ENCODE measurements at places on chromosomes 3 and 15.

DNA sequence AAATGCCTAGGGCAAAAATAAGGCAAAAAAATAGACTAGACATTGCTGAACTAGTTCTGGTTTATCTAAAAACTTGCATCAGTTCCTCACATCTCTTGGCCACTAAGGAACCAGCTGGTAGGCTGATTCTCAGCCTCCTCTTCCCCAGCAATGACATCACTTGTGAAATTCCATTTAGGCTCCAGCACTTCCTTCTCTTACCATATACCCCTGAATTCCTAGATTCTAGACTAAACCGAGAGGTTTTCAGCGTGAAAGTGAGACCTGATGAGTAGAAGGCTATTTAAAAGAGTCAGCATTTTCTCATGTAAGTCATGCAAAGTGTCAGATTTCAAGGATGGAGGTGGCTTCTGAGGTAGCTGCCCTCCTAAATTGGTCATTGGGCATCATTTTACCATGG lies 247.1 kb upstream of the CDIN1 start:
- DNase-seq, result no peak

GRCh38 chr3:169758359-169758994 lies 6.4 kb downstream of the TERC start:
- no peak for DNase-seq

- no peak for DNase-seq
Measured at GRCh38 chr15:33584797-33585196, 274.0 kb downstream of the RYR3 start.

DNA sequence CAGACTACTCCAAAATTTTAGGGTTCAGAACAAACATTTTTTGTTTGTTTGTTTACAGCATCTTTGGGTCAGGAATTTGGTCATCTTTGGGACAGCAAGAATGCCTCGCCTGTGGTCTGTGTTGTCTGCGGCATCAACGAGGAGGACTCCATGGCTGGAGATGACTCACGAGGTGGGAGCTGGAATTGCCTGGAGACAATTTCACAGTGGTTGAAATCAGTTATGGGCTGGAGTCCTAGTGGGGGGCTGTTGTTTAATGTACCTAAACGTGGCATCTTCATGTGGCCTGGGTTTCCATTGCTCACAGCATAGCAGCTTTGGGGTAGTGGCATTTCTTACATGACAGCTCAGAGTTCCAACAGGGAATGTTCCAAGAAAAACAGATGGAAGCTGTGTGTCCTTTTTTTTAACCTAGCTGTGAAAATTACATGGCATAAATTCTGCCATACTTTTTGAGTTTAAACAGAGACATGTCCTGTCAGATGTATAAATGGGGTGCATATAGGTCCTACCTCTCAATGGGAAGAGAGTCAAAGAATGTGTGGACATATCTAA lies 507.3 kb upstream of the CBLB start:
- DNase-seq, result no peak

DNA sequence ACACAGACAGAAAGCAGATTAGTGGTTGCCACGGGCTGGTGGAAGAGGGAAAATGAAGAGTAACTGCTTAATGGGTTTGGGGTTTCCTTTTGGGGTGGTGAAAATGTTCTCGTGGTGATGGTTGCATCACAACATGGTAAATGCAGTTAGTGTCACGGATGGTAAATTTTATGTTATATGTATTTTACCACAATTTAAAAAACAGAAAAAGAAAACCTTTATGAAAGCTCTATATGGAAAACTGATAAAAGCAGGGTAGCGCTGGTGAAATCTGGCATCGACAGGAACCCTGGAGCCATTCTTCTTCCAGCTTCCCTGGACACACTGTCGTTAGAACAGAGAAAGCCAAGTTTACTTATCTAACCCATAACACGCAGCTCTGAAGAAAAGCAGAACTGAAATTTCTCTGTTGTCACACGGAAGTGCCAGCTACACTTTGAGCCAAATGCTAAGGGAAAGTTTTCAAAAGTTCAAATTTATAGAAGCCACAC lies 287.7 kb upstream of the NR2F2 start:
- no peak for DNase-seq

GRCh38 chr3:128577711-128578110 lies 72.9 kb downstream of the RPN1 start:
- DNase-seq, result no peak

DNA sequence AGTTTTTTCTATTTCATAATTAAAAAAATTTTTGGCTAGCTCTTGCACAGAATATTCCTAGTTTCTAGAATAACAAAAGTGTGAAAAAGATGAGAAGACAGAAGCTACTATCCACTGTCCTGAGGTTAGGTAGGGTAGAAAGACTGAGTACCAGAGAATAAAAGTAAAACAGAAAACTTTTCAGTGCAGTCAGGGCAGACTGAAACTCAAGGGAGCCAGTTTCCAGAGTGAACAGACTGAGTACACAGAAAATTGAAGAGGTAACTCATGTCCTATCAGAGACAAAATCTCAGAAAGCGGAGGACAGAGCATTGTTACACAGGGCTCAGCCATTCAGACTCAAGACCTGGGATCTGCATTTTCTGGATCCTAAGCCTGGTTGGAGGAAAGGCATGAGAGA lies 8.8 kb upstream of the FBXO40 start:
- DNase-seq, result no peak

GRCh38 chr3:194129581-194130133 lies 6.3 kb upstream of the HES1 start:
- DNase-seq, result no peak

DNA sequence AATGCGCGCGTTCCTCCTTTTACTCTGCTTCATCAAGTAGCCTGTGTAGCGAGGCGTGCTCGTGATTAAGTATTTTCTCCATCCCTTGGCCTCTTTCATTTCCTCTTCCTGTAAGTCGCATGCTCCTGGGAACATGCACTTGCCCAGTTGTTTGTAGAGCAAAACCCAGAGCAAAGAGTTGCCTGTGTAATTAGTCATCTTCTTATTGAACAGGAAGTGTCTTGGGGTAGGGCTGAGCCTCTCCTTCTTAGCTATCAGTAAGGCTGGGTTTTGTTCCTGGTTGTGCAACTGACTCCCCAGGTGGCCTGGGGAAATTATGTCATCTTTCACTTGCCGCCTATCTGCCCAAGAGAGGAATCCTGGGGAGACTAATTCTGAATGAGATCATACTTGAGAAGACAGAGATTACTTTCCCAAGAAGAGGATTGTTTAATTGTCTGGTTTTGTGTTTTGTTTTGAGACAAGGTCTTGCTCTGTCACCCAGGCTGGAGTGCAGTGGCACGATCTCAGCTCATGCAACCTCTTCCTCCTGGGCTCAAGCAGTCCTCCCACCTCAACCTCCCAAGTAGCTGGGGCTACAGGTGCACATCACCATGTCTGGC lies 14.9 kb downstream of the LIPH start:
- peak; percentile 30 for DNase-seq

GRCh38 chr3:70933105-70933810 lies 620.8 kb upstream of the MDFIC2 start:
- no peak for DNase-seq

- DNase-seq, result no peak
Measured at GRCh38 chr15:58919232-58919631, 14.2 kb downstream of the SLTM start.

GRCh38 chr15:83993591-83993990 lies 242.0 kb upstream of the GOLGA6L4 start:
- DNase-seq, result no peak

GRCh38 chr3:153973722-153974265 lies 147.4 kb upstream of the ARHGEF26 start:
- DNase-seq, result no peak

GRCh38 chr15:68371851-68372250 lies 60.1 kb downstream of the ITGA11 start:
- no peak for DNase-seq

DNA sequence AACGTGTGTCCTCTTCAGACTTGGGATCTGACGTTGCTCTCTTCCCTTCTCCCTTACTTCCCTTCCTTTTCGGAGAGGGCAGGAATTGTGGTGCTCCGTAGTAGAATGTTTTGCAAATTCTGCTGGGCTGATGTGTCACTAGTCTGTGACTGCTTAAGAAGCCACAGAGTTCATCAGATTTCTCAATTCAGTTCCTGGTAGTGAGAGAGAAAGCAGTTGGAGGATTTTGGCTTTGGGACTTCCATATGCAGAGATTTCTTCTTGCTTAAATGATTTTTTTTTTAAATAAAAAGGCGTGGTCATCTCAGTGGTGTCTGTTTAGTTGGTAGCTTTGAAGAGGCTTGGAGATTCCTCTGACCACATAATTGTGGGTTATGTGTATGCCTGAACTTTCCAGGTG lies 10.1 kb downstream of the CEMIP start:
- no peak for DNase-seq

GRCh38 chr3:105402287-105402801 lies 35.6 kb downstream of the ALCAM start:
- no peak for DNase-seq

DNA sequence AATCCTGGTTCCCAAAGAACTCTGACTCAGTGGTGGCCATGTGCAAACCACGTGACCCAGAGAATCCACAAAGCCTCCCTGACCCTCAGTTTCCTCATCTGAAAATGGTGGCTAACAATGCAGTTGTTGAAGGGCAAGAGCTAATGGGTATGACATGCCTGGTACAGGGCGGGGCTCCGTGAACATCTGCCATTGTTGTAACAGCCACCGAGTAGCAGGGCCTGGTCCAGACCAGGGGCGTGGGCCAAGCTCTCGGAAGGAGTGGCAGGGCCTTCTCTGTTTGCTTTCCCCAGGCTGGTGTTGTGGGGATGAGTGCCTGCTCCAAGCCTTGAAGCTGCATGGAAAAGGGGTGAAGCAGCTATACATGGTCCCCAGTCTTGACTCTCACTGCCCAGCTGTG lies 13.4 kb downstream of the MAPKAPK3 start:
- no peak for DNase-seq

DNA sequence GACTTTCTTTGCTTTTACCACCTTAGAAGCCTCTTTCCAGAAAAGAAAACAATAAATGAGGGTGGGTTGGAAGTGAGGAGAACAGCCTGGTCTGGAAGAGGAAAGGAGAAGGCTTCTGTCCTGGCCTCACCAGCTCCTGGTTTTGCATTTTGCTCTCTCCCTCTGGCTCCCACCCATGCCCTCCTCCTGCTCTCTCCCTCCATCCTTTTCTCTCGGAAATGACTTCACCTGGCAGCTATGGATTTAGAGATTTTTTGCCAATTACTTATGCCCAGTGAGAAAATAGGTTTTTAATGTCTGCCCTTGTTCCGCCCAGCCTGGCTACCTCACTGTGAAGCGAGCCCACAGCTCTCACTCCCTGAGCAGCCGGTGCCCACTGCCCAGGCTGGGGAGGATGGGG lies 77.9 kb upstream of the NTRK3 start:
- DNase-seq, result no peak

GRCh38 chr15:100926971-100927756 lies 8.0 kb downstream of the LRRK1 start:
- no peak for DNase-seq

DNA sequence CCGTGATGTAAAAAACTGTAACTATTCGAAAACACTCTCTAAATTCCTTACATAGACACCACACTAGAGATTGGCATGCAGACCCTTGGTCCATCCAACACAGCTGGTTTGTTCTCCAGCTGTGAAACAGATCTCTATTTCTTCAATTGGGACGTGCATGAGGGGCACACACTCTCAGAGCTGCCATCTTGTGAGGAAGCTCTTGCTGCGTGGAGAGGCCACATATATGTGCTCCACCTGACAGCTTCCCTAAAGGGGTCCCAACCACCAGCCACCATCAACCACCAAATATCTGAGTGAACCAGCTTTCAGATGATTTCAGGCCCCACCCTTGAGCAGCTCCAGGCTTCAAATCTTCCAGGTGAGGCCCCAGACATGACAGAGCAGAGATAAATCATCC lies 25.6 kb downstream of the SSUH2 start:
- DNase-seq, result no peak

GRCh38 chr15:71199384-71200351 lies 84.4 kb downstream of the THSD4 start:
- no peak for DNase-seq

DNA sequence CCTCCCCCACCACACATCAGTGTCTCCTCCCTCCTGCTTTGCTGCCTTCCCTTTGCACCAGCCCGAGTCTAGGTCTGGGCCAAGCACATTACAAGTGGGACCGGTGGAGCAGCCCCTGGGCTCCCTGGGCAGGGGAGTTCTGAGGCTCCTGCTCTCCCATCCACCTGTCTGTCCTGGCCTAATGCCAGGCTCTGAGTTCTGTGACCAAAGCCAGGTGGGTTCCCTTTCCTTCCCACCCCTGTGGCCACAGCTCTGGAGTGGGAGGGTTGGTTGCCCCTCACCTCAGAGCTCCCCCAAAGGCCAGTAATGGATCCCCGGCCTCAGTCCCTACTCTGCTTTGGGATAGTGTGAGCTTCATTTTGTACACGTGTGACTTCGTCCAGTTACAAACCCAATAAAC lies 2.3 kb upstream of the ABCF3 start:
- no peak for DNase-seq

- DNase-seq, result no peak
Measured at GRCh38 chr3:50570508-50571279, 1.4 kb downstream of the HEMK1 start.

GRCh38 chr3:36714343-36715086 lies 49.8 kb downstream of the DCLK3 start:
- DNase-seq, result no peak

DNA sequence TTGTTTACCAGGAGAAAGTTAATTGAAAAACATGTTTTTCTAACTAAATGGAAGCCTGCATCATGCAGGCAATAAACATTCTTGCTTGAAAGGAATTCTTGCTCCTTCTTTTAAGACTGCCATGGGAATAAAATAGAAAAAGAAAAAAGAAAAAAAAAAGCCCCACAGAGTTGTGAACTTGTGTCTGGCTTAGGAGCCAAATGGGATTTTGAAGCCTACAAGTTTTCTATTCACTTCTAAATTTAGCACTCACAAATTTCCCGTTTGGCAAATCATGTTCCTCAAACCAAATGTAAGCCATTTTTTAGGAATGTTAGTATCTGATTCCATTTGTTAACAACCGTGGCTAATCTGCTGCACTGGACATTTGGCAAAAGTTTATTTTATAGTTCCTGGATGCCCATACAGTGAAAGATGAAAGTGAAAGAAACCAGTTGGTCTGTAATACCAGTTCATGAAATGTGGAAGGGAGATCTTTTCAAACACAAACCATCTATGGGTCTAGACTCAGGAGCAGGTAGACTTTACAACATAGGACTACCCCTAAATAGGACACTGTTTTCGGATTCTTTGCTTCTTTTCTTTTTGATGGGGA lies 133.8 kb upstream of the GMNC start:
- no peak for DNase-seq

DNA sequence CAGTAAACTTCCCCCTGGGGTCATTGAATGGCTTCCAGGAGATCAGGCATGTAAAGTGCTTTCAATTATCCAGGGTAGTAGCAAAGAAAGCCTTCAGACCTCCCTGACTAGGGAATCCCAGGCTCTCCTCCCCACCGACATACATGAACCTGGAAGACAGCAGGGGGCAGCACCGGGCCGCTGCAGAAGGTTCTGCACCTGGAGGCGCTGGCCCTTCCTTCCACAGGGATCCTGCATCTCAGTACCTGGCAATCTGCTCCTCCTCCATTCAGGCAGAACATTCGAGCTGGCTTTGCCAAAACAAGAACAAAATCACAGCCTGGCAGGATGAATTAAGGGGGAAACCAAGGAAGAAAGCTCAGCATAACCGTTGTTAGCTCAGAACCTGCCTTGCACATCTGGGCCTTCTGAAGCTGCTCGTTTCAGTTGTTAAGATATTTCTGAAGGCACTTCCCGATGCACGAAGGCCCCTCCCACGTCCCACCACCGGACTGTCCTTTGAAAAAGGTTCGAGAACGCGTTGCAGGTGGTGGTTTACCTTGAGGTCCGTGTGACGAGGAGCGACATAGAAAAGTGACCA lies 237.7 kb downstream of the SLCO3A1 start:
- peak; percentile 66 for DNase-seq

GRCh38 chr15:46894644-46895043 lies 822.7 kb upstream of the SEMA6D start:
- DNase-seq, result no peak

GRCh38 chr15:57637846-57638245 lies 46.1 kb downstream of the MYZAP start:
- no peak for DNase-seq
